ENCODE measurements at places on chromosomes 7 and 10.

DNA sequence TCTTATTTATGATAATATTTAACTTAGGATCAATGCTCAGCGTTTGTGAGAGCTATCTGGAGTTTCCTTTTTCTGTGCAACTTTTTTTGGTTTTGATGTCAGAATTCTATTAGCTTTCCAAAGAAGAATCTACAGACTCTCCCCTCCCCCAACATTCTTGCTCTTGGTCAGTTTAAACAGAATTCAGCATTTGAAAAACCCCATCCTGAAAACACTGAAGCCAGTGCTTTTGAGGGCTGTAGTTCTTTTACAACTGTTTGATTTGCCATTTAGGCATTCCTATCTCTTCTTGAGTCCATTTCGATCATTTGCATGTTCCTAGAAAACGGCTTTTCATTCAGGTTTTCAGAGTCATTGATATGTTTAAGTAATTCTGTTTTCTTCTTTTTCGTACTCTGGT lies 15.6 kb upstream of the CXCL12 start:
- no peak for DNase-seq

DNA sequence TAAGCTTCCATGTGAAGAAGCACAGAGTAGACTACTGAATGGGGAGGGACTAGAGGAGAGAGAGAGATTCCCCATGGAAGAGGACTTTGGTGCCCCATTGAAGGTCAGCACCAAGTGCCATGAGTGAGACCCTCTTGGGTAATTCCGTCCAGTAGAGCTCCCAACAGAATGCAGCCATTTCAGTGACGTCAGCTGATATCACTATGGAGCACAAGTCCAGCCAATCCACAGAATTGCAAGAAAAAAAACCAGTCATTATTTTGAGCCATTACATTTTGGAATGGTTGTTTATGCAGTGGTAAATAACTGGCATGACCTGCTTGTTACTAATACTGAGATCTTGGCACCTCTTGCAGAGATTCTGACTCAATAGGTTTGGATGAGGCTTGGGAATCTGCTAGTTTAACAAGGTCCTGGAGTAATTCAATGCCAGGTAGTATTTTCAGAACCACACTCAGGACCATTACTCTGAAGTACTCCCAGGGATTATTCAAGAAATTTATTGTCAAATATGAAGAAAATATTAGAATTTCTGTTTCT lies 52.6 kb upstream of the SP8 start:
- DNase-seq: no peak

DNA sequence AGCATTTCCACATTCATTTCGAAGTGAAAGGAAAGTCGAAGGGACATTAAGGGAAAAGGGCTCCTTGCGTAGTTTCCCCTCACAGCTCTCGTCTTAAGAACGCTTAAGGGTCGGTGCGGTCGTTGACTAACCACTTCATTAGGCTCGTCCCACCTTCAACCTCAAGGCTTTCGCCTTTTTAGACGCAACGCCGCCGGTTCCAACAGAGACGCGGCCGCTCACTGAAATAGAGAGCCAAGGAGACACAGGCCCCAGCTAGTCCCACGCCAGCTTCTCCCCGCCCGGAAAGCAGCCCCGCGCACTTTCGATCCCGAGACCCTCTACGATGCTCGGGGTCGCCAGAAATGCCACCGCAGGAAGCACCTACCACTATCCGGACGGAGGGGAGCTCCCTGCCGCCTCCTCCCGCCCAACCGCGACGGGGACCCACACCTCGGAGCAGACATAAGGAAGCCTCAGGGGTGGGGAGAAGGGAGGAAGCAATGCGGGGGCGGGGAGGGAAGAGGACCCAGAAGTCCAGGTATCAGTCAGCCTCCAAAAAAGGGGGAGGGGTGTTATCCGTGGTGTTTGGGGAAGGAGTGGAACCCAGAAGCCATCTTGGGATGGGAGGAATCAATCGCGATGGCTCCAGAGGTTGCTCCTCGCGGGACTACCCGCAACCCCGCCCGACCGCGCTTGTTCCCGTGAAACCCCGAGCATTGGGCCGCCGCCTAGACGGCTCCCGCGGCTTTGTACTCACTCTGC lies 559 bp downstream of the TRA2A start:
- peak; percentile 13 for DNase-seq

DNA sequence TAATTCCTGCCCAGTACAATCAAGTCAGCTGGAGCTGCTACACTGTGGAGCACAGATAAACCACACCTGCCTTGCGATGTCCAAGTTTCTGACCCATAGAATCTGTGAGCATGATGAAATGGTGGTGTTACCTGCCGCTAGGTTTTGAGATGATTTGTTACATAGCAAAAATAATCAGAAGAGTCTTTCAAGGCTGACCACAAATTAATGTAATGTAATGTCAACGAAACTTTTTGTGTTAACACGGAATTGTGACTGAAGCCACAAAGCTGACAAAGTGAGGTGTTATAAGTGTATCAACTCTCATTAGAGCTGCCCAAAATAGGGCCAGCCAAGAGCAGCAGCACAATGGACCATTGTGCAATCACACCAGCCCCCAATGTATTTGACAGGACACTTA lies 75.7 kb downstream of the AHR start:
- no peak for DNase-seq

GRCh38 chr7:126657137-126657536 lies 595.6 kb downstream of the GRM8 start:
- no peak for DNase-seq

- no peak for DNase-seq
Observed at GRCh38 chr10:106410331-106410730, 754.2 kb downstream of the SORCS1 start.

DNA sequence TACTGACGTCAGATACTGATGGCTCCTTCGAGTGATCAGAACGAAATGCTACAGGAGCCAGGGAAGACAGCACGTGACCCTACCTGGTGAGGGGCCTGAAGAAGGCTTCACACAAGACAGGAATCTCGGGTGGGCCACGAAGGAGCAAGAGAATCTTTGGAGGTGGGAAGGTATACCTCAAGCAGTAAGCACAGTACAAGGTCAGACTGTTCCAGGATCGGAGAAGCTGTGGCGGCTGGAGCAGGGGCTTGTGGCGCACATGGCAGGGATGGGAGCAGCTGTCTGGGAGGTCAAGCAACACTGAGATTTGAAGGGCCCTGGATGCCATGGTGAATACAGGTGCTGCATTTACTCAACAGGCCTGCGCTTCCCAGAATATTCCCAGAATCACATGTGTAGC lies 45.4 kb downstream of the C10orf143 start:
- DNase-seq: no peak

GRCh38 chr7:6266699-6267098 lies 5.7 kb downstream of the CYTH3 start:
- no peak for DNase-seq

DNA sequence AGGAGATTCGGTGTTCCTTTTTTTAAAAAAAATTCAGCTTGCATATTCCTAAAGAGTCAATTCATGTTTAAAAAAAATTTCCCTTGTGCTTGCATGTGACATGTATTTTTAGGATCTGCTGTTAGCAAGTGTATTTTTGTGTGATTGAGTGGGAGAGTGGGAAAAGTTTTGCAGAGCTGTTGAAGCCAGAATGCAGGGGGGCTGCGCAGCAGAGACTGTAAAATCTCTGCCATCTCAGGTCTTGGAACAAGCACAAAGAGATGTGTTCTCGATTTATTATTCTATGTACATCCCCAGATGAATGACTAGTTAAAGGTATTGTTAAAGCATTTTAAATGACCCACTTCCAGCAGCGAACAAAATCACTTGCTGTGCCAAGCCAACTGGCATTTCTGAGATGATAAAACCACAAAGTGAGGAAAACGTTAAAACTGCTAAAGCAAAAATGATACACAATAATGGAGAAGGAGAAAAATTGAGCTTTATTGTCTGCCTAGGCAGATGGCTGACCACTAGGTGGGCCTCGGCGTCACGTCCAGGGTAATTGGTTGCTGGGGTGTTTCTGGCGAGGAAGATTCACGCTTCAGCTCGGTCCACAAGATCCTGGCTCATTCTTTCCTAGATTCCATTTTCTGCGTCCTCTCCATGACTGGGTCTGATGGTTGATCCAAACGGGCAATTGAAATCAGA lies 67.0 kb upstream of the ATRNL1 start:
- no peak for DNase-seq

- no peak for DNase-seq
Observed at GRCh38 chr10:106959521-106959920, 205.0 kb downstream of the SORCS1 start.

DNA sequence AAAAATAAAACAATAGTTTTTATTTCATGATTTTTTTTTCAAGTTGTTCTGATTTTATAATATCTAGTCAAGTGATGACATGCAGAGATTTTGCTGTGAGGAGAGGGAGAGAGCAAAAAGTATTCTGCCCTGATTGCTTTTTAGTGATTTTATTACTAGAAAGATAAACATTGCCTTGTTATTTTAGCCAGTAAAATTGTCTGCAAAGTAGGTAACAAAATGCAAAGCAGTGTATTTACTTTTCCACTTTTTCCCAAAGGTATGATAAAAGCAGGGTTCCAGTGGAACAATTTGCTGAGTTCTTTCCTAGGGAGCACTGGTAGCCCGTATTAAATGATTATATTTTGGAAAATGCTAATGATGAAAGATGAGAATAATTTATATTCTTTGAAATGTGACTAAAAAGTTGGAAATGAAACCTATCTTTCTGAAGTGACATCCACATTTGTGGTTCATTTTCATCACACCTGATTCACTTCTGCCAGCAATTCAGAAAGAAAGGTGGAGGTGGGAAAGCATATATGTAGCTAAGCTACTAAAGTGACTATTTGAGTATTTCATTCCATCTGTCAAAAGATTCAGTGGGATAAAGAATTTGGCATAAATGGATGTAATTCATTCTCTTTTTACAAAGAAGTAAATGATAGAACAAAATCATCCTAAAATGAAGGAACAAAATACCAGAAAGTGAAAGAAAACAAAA lies 300.3 kb downstream of the ADK start:
- DNase-seq: no peak

GRCh38 chr10:62023329-62023728 lies 121.8 kb downstream of the ARID5B start:
- DNase-seq: no peak

DNA sequence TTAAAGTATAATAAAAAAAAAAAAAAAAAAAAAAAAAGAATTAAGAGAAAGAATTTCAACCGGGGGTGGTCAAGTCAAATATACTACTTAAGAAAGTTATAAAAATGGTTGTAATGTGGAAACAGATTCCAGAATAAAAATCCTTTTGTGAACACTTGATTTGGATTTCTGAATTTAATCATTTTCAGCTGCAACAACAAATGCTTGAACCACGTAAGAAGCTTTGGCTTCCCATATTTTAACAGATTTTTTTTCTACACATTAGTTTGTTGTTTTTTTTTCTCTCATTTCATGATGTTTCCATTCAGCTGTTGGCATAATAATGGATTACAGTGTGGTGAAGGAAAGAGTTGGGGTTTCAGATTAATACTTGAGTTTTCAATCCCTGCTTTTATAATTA lies 137.3 kb upstream of the AGR3 start:
- no peak for DNase-seq

GRCh38 chr10:89337484-89337883 lies 9.7 kb downstream of the IFIT3 start:
- DNase-seq: no peak

- no peak for DNase-seq
Observed at GRCh38 chr10:52322936-52323335, 8.9 kb downstream of the DKK1 start.

DNA sequence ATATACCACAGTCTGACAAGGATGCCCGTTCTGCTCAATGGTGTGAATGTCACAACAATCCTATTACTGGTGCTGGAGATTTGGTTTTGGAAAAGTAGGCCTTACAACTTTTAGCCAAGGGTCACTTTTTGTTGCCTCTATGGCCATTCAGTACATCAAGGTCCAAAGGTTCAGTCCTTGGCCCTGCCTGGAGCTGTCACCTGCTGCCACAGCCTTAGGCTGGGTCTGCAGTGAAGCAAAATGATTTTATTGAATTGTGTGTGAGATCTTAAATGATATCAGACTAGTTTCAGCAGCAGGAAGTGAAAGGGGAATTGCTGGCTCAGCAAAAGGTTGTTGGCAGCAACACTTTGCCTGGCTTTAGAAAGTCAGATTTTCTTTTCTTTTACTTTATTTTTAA lies 427.6 kb downstream of the THSD7A start:
- DNase-seq: no peak
